Diencephalon (tissue), 1 donor: ENCODE measurements at places on chromosomes 13 and 19. TPM values are rescaled to one million over a fixed set of nuclear protein-coding genes. Genes with fewer than 3 reads are reported as not detected.

Gene ZNF45
- total RNA-seq: 25.6 TPM

Gene ZNF567
- total RNA-seq: 21.0 TPM

Gene GPX4
- 187 TPM for total RNA-seq

Gene NKG7
- total RNA-seq: 0.46 TPM

Gene DENND1C
- total RNA-seq: 0.69 TPM

Gene EXOSC5
- total RNA-seq: 16.6 TPM

Gene DNAJC15
- 23.1 TPM for total RNA-seq

Gene SIGLEC11
- total RNA-seq: 0.23 TPM

Gene CLEC17A
- 0.46 TPM for total RNA-seq

Gene KLK12
- total RNA-seq: not detected

Gene KLF2
- total RNA-seq: 3.9 TPM

Gene MEGF8
- total RNA-seq: 74.3 TPM

Gene KISS1R
- 2.3 TPM for total RNA-seq

Gene KRTDAP
- total RNA-seq: not detected

Gene GFY
- not detected for total RNA-seq

Gene ZNF723
- total RNA-seq: not detected

Gene OR10H1
- not detected for total RNA-seq

Gene ZNF433
- total RNA-seq: 14.1 TPM

Gene ANGPTL8
- not detected for total RNA-seq

Gene EPSTI1
- total RNA-seq: 3.0 TPM

Gene IL4I1
- 0.23 TPM for total RNA-seq

Gene OR4F17
- not detected for total RNA-seq

Gene CD320
- 19.1 TPM for total RNA-seq

Gene KIR2DL1
- total RNA-seq: not detected

Gene IFNL1
- total RNA-seq: not detected

Gene CEACAM5
- total RNA-seq: not detected

Gene KCNN1
- 16.8 TPM for total RNA-seq

Gene ACP7
- total RNA-seq: not detected

Gene TNNI3
- 3.5 TPM for total RNA-seq

Gene FBXO27
- total RNA-seq: 10.4 TPM

Gene CNMD
- 6.0 TPM for total RNA-seq

Gene HSPB6
- 0.23 TPM for total RNA-seq

Gene SERTAD3
- 9.5 TPM for total RNA-seq

Gene PRSS57
- not detected for total RNA-seq

Gene SCGB2B2
- 1.2 TPM for total RNA-seq

Gene PABPC3
- total RNA-seq: 0.69 TPM

Gene PTPRH
- total RNA-seq: 0.69 TPM

Gene CRX
- not detected for total RNA-seq

Gene RPL13A
- total RNA-seq: 2,032 TPM

Gene ZNF430
- total RNA-seq: 25.6 TPM

Gene ICAM5
- 2.5 TPM for total RNA-seq
